ENCODE measurements at places on chromosomes 1 and 21.

DNA sequence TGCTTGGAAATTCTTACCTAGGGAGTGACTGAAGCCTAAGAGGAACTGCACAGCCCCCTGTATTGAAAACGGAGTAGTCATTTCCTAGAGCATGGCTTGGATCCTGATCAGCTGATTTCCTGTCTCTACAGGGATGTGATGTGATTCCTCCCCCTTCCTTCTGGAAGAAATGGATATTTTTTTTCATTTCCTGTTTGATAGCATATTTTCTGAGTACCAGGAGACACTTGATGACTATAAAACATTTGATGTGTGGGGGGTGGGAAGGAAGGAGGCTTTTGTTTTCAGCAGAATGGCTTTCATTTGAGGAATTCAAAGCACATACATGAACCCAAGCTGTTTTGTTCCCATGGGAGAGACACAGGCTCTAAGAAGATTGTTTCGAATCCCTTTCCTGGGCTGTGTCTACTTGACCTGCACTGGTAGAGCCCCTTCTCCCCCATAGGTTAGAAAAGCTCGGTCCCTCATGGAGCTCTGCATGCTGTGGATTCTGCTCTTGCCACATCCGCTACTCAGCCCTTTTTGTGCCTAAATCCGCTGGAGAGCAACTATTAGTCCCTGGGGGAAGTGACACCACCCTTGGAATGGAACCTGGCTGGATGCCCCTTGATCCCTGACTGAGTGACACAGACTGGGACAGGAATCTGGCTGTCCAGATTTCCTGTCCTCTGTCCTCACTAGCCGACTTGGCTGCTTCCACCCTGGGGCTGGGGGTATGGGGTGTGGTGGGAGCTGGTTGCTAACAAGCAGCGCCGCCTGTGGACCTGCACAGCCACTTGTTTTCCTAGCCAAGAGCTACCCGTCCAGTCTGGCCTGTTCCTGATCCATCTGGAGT lies 71.8 kb upstream of the MACF1 start:
- DNase-seq = no peak

GRCh38 chr1:220300442-220301121 lies 28.3 kb upstream of the RAB3GAP2 start:
- DNase-seq = peak; percentile 83

- DNase-seq = no peak
These were observed at the start of gene WNT2B for GRCh38 chr1:112508278-112509004. WNT2B (plus strand) TSS chr1:112508965; CDS start chr1:112509263, 298 bp downstream.

GRCh38 chr21:42864815-42865775 lies 14.2 kb downstream of the WDR4 start:
- DNase-seq = no peak

GRCh38 chr1:92691925-92692324 lies 93.0 kb downstream of the EVI5 start:
- no peak for DNase-seq

DNA sequence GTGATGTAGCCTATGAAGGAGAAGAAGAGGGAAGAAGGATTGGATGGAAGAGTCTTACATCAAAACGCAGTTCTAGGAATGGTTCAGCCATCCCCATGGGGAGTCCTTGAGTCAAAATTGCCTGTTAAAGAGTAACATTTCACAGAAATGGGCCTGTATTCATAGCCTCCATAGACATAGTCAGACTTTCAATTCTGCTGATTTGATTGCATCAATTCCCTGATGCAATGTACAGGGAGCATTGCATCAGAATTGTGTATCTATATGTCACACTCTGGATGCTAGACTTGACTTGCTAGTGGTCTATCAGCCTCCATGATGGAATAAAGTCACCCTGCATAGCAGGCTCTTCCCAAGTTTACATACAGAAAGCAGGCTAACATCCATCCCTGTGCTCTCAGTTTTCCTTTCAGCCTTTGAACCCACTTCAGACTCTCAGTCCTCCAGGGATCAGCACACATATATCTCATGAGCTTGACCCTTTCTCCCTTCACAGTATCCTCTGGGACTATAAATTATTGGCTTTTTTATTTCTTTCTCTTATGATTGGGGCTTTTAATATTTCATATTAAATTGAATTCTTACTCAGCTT lies 1111.7 kb upstream of the B3GALT2 start:
- DNase-seq = no peak

DNA sequence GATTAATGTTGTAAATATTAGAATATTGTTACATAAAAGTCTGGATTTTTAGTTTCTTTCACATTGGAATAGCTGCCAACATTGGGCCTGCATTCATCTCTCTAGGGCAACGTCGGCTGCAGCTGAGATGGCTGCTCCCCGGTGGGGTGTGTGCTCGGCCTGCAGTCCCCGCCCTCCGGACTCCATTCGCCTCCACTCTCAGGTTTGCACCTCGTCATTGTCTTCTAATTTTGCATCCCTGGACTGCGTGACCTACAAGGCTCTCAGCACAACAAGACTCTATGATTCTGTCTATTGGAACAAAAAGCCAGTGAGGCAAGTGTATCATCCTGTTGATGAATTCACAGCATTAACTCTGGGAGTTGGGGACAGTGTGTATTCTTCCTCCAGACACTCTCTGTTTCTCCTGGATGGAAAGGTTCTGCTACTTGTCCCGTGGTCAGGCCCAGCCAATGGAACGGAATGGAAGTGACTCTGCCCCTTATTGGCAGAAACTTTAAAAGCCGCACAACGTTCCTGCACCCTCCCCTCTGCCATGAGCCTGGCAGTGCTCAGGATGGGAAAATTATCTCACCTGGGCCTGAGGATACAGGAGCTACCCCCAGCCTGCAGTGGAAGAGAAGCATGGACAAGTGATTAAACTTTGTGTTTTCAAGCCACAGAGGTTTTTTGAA lies 105.0 kb upstream of the SAMD11 start:
- DNase-seq = no peak

- DNase-seq = no peak
These were observed 13.6 kb downstream of the THAP3 start for GRCh38 chr1:6638226-6638625.

GRCh38 chr1:165075725-165076370 lies 280.7 kb downstream of the LMX1A start:
- DNase-seq = no peak

DNA sequence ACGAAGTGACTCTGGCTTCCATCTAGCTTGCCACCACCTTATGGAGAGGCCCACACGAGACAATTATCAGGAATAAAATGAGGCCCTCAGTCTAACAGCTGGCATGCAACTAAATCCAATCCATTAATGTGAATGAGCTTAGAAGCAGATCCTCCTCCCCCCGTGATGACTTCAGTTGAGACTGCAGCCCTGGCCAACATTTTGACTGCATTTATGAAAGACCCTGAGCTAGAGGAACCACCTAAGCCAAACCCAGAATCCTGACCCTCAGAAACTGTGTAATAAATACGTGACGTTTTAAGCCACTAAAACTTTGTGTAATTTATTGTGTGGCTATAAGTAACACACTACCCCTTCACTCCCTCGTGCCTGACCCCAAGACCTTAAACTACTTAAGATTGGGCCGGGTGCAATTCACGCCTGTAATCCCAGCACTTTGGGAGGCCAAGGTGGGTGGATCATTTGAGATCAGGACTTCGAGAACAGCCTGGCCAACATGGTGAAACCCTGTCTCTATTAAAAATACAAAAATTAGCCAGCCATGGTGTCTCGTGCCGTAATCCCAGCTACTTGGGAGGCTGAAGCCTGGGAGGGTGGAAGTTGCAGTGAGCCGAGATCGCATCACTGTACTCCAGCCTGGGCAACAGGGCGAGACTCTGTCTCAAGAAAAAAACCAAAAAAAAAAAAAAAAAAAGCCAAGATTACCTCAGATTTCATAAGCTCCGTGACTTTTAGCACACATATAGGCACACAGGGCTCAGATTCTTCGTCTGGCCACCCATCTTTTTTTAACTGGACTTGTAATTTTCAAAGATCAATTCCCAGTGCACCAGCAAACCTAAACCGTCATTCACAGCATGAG lies 72.5 kb downstream of the ENAH start:
- DNase-seq = no peak

DNA sequence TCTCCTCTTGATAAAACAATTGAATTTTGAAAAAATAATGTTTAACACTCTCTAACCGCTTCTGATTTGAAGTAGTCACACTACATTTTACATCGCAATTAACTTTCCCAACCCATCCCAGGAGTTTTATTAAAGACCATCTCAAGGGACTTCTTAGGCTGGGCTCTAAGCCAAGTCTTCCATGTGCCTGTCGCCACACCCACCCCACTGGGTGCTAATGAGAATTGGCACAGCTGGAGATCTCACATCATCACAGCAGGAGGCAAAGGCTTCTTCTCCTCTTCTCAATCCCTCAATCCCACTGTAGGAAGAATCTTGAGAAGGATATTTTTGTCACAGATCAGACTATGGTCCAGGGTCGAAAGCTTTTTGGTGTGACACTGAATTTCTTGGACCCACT lies 328.9 kb downstream of the NUF2 start:
- DNase-seq = no peak

DNA sequence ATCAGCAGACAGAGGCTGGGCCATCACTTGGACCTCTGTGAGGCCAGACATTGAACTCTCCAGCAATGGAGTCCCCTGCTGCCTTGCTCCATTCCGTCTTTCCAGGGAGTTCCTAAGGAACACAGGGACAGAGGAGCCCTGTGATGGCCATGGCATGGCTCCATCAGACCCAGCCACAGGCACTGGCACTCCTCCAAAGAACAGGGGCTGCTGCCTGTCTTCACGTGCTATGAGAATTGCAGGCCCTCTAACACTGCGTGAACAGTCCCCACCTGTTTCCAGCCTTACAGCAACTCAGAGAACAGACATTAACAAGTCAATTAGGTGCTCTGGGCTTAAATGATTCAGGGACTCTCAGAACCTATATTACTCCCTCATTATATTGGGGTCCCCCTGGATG lies 140.8 kb downstream of the ASTN1 start:
- DNase-seq = no peak

- no peak for DNase-seq
These were observed 8.3 kb downstream of the RAB4A start for GRCh38 chr1:229279242-229279641.

DNA sequence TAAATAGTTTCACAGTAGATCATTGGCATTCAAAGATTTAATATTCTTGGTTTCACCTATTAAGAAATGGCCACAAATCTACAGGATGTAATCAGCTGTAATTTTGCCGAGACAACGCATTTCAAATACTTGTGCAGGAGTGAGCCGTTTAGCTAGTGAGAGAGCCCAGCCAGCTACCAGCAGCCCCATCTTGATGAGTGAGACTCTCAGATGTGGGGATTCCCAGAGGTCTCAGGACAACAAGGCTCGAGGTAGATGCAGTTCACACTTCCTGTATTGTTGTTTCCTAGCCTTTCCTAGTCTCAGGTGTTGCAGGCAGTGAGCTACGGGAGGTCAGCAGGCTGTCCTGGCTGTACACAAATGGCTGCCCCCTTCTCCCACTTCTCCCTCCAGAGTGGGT lies 108.6 kb downstream of the PBX1 start:
- DNase-seq = no peak

DNA sequence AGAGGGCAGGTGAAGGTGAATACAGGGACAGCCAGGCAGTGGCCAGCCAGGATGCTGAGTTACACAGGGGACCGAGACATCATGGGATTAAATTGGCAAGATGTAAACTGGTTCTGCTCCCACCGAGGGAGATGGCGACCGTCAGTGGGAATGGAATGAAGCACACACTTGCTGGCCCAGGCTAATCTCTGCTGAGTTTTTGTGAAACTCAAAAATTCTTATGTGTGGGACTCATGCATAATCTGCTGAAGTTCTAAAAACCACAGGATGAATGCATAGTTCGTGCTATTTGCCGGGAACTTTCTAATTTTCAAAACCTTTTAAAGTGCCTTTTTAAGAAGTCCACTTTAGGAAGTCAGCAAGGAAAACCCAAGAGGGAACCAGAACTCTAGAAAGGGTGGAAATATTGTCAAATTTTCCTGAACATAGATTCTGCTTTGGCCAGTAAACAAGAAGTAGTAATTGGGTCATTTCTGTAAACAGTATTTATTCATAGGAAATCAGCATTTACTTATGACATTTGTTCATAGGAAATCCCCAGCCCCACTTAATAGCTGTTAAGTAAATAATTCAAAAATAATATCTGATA lies 85.4 kb upstream of the ROR1 start:
- no peak for DNase-seq

DNA sequence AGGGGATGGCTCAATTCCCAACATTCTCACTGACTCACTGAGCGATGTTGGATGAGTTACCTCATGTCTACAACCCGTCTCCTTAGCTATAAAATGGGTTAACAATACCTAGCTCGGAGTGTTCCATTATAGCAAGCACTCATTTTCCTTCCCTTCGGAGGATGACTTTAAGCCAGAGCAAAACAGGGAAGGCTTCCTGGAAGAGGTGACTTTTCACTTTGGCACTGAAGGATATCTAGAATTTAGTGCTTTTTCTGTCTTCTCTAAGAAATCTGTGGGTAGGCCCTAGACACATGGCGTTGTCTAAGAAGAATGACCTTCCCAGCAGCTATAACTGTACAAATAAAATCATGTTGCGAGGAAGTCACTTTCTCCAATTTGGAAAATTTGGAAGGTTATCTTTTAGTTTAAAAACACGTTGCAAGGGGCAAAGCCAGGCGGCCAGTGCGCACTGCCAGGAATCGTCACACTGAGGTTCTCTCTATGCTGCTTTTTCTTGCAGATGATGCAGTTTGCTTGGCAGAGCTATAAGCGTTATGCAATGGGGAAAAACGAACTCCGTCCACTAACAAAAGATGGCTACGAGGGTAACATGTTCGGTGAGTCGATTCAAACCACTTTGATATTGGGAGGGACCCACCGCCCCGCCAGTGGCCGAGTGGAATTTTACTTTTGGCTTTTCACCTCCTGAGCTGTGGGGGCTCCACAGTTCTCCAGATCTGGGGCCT lies 69.5 kb downstream of the MAN1C1 start:
- DNase-seq = no peak

- no peak for DNase-seq
These were observed 14.3 kb upstream of the WDTC1 start for GRCh38 chr1:27220096-27220495.

- DNase-seq = no peak
These were observed 292.8 kb upstream of the VAMP3 start for GRCh38 chr1:7478142-7478790.

DNA sequence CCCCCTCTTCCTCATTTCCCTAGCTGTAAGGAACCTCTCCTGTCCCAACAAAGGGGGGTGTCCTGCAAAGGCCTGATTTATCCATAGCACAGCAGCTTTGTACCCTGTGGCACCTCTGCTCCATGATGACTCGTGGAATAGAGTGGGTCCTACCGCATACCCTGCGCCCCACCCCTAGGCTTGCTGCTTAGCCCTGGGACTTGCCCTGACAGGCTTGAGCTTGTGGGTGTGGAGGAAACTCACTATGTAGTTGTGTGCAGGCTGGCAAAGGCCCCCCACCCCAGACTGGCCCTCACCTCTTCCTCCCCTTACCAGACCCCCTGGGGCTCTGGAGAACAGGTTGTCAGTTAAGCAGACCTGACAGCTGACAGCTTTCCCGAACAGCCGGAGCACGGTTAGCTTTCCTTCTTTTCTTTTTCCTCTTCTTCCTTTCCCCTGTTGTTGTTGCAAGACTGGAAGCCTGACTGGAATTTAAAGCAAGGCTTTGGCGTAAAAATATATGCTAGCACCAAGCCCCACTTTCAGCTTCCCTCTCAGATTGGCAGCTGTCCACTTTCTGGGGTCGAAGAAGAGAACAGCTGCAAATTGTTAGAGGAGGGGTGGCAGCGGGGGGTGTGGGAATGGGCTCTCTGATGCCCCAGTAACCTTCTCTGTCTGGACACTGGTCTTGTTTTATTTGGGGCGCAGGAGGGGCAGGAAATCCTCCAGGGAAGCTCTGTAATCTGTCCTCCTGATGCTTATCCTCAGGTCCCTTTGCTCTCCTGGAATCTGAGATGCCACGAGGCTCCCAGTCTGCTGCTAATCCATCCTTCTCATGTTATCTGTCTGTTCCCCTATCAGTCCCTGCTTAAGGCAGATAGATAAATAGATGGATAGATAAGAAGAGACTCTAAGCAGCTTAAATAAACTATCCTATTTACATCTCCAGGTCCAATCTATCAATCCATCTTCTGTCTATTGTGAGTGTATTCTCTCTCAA lies 134.6 kb downstream of the BRINP2 start:
- DNase-seq = no peak
